ENCODE measurements at places on chromosomes 2 and 18.

DNA sequence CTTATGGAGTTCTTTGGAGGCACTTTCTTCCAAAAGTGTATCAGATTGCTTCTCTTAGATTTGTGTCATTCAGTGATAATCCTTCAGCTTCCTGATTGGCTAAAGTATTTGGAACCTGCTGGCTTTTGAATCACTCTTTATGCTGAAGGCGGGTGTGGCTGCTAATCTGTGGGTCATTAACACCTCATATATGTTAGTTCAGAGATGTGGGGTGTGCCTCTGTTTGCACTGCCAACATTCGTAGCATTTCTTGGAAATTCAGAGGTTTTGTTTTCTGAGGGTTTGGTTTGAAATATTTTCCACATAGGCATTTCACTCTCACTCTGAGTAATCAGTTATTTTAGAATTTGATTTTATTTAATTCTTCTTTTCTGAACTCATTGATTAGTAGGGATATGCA is 1604.4 kb upstream of the ACVR2A start:
- peak; percentile 12 for DNase-seq

DNA sequence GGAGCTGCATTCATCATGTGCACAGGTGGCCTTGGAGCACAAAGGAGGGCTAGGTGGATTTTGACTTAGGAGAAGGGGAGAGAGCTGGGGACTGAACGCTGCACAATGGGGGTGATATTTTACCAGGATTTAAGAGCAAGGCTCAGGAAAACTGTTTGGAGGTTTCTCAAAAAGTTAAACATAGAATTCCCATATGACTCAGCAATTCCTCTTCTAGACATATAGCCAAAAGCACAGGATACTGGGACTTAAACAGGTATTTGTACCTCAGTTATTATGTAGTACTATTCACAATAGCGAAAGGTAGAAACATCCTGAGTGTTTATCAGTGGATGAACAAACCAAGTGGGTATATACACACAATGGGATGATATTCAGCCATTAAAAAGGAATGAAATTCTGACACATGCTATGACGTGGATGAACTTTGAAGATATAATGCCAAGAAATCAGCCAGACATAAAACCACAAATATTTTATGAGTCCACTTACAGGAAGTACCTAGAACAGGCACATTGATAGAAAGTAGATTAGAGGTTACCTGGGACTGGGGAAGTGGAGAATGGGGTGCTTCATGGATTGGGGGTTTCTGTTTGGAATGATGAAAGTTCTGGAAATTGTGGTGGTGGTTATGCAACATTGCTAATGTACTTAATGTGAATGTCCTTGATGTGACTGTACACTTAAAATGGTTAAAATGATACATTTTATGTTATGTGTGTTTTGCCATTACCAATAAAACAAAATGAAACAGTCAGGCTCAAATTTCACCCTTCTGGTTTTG is 216.9 kb downstream of the HAUS1 start:
- DNase-seq: no peak

DNA sequence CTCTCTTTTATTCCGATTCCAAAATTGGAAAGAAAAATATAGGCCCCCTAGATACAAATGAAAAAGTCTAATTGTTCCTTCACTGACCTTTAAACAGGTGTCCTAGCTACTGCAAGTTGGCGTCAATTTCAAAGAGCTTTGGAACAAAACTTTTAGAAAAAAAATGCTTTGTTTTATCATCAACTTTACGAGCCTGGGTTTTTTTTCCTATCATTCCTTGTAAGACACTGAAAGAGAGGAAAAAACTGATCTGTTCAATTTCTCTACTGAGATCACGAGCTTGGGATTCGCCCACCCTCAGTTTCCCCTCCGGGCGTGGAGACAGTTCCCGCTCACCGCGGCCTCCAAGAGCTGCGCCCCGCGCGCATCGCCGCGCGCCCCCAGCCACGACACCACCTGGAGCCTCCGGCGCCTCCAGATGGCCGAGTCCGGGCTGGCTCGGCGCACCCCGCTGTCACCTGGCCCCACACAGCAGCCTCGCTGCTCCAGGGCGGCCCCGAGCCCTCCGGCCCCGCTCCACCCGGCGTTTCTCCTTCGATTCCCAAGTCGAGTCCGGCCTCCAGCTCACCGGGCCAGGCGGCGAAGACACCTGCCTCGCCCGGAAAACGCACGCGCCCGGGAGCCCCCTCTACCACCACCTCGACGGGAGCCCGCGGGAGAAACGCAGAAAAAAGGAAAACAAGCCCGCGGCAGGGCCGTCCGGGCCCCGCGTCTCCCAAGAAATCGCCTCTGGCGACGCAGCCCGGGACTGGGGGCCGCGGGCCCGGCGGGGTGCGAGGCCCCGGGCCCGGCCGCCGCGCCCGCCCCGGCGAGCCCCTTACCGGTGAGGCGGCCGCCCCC is 656 bp downstream of the TBC1D8 start:
- DNase-seq: peak; percentile 50

- DNase-seq: no peak
These were observed 181.0 kb downstream of the ZNF516 start for GRCh38 chr18:76314015-76314414.

- DNase-seq: no peak
These were observed 554 bp downstream of the FEV start for GRCh38 chr2:218984239-218985020.

GRCh38 chr18:686339-687111 is 25.9 kb downstream of the ENOSF1 start:
- no peak for DNase-seq

- no peak for DNase-seq
These were observed 6.3 kb downstream of the PDCD1 start for GRCh38 chr2:241852116-241852980.

DNA sequence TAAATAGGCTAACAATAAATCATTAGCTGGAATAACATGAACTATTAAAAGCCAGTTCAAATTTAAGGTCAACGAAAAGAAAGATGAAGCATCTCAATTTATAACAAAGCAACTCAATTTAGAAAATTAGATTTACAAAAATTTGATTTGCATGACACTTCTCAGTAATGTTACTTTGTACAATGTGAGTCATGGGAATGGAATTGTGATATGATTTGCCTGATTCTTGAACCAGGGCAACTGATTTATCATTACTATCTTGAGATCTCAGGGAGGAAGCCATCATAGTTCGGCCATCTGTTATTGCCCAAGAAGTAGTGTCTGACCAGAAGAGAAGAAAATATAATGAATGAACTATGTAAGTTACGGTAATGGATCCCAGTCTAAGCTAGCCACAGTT is 193.1 kb downstream of the RIT2 start:
- no peak for DNase-seq

DNA sequence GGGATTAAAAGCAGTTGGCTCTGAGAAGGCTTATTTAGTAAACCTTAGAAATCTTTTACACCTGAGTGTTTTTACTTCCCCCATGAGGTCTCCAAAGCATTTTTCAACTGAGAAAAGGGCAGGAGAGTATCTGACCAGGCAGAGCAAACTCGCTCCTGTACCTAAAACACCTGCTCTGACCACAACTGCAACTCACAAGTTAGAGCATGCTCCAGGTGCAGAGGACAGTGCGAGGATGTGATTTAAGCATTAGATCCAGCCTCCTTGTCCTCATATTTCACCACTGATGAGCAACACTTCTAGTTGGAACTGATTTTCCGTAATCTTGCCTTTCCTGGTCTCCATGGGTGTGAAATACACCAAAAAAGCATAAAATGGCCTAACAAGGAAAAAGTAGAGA is 34.5 kb upstream of the TBC1D8 start:
- no peak for DNase-seq

GRCh38 chr2:793236-793635 is 116.0 kb upstream of the TMEM18 start:
- DNase-seq: no peak

- DNase-seq: no peak
These were observed 18.0 kb downstream of the TGOLN2 start for GRCh38 chr2:85309699-85310321.

DNA sequence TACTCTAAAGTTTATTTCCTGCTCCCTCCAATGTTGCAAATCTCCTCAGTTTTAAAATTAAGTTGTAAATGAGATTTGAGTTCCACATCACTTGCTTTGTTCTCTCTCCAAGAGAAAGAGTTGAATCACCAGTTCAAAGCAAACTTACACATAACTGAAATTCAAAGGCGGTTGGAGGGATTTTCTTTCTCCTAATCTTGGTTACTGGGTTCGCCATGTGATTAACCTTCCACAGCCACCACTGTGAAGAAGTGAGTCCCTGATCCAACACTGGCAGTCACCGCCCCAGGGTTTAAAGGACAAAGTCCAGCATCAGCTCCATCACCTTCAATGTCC is 247.1 kb downstream of the MYCN start:
- DNase-seq: no peak

GRCh38 chr2:234691968-234692955 is 195.4 kb upstream of the ARL4C start:
- DNase-seq: no peak

GRCh38 chr2:234135750-234136221 is 85.3 kb downstream of the SPP2 start:
- peak; percentile 80 for DNase-seq

GRCh38 chr2:18548621-18549020 is 11.8 kb downstream of the RDH14 start:
- no peak for DNase-seq

GRCh38 chr2:60318544-60318943 is 234.9 kb downstream of the BCL11A start:
- no peak for DNase-seq

- no peak for DNase-seq
These were observed 64.6 kb upstream of the TFPI start for GRCh38 chr2:187618813-187619212.

- no peak for DNase-seq
These were observed 90.3 kb downstream of the COX7A2L start for GRCh38 chr2:42270757-42271156.

DNA sequence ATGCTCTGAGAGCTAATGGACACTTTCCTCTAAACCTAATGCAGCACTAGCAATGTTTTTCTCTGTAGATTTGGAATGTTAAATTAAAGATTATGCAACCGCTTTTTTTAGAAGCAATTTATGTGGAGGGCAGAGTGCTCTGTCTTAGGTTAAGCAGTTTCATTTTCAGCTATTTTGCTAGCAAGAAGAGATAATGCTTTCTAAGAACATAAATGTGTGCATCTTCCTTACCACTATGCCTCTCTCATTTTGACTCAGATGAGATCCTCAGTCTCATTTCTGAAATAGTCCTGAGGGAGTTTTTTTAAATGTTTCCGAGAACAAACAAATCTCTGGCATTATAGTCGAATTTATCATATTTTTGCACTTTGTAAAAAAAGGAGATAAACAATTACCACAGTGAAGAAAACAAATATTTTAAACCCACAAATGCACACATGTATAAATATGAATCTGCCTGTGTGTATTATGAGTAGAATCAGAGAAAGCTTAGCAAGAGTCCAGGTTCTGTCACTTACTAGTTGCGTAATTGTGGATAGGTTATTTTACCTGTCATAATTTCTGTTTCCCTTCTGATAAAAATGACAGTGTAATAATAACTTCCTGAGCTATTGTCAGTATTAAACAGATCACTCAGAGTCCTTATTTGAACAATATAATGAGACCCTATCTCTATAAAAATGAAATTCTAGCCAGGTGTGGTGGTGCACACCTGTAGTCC is 207.7 kb upstream of the CRIM1 start:
- DNase-seq: no peak

GRCh38 chr2:196783431-196784094 is 15.9 kb downstream of the GTF3C3 start:
- DNase-seq: no peak

- no peak for DNase-seq
These were observed 5.4 kb downstream of the MARCHF4 start for GRCh38 chr2:216366777-216367471.

- no peak for DNase-seq
These were observed 37.1 kb downstream of the EXOC6B start for GRCh38 chr2:72788756-72789155.

DNA sequence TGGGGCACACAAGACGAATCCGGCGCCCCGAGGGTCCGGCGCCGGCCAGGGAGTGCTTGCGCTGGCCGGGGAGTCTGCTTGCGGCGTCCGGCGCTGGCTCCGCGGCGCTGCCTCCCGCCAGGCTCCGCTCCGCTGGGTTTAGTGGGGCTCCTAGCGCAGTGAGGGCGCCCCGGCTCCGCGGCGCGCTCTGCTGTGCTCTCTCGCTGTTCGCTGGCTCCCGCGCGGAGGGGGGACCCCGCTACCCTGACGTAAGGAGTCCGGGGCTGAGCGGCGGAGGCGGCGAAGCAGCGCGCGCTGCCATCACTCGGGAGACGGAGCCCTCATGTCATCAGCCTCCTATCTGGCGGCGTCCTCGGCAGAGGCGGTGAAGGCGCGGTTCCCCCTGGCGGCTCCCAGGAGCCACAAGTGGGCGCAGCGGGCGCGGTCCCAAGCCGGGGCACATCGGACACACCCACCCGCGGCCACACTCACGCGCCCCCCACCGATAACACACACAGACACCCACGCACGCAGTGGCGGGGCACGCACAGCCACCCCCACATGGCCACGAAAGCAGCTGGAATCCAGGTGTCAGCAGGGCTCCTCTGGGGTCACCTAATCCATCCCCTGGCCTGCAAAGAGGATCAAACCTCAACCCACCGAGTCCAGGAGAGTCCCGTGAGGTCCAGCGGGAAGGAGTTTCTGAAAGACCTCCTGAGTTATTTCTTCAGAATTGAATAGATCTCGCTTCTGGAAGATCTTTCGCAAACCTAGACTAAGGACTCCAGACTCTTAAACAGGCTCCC is at the start of gene C1QL2:
Gene C1QL2 (minus strand): TSS at position 189 of the 785 bp plus-strand sequence. CDS start 482 bp downstream, outside the sequence.
- DNase-seq: no peak

DNA sequence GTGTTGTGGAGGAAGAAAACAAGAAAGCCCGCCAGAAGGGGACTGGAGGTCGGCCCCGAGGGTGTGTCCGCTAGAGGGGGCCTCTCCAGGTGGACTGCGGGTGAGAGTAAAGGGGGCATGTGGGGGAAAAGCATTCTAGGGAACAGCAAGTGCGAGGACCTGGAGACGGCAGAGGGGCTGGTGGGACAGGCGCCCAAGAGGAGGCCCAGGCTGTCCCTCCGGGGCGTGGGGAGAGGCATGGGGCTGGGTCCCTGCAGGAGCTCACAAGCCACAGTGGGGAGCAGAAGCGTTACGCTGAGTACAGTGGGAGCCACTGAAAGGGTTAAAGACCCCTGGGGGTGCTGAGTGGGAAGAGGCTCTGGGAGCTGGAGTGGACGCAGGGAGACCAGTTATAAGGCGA is 1.6 kb upstream of the KLF11 start:
- DNase-seq: no peak

DNA sequence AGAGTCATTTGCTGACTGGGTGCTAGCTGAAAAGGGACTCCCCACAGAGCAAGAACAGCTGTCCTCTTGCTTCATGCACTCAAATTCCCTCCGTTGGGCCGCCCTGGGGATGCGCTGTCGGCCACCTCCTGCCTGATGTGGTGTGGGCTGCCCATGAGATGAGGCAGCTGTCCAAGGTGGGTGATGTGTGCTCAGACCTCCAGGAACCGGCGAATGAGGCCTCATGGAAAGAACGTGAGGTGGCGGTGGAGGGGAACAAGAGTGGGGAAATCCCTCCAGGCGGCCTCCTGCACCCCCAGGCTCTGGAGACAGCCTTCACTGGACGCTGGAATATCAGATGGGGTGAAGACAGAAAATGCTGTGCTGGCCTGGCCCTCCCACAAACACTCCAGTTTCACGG is 79.8 kb downstream of the LONRF2 start:
- no peak for DNase-seq

GRCh38 chr2:104876606-104877570 is 23.0 kb downstream of the POU3F3 start:
- no peak for DNase-seq
